Prostate gland (tissue), 2 donors: ENCODE measurements at places on chromosomes 1 and 21.

GRCh38 chr1:48758976-48759375 lies 17.7 kb downstream of the BEND5 start:
- H3K27me3 ChIP-seq = no peaks in the 10 kb centered on the region
- DNase-seq = no peak
- no peaks in the 10 kb centered on the region for H3K36me3 ChIP-seq

DNA sequence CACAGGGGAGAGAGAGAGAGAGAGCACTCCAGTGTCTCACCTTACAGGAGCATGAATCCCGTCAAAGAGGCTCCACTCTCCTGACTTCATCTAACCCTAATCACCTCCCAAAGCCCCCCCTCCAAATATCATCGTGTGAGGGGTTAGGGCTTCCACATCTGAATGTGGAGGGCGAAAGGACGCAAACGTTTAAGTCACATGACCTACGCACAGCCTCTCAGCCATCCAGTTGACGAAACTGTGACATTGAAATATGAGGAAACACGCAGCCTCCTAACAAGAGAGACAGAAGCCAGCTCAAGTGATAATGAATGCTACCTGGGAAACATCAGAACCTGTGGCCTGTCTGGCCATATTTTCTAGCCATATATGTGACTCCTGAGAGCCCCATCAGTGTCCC lies 63.7 kb downstream of the MATN1 start:
- H3K36me3 ChIP-seq = no peaks in the 10 kb centered on the region
- DNase-seq = no peak
- H3K4me3 ChIP-seq = no peak overlapping the region
- no peak overlapping the region for H3K27ac ChIP-seq

GRCh38 chr1:197471248-197471985 lies 203.4 kb downstream of the CRB1 start:
- DNase-seq = no peak
- no peak overlapping the region for H3K4me3 ChIP-seq
- no peak overlapping the region for H3K27ac ChIP-seq
- no peaks in the 10 kb centered on the region for H3K27me3 ChIP-seq
- no peaks in the 10 kb centered on the region for H3K36me3 ChIP-seq

GRCh38 chr1:201570886-201571624 lies 32.1 kb downstream of the NAV1 start:
- H3K36me3 ChIP-seq = no peaks in the 10 kb centered on the region
- no peak for DNase-seq
- H3K4me1 ChIP-seq = no peaks in the 10 kb centered on the region
- no peak overlapping the region for H3K4me3 ChIP-seq
- H3K27ac ChIP-seq = no peak overlapping the region

DNA sequence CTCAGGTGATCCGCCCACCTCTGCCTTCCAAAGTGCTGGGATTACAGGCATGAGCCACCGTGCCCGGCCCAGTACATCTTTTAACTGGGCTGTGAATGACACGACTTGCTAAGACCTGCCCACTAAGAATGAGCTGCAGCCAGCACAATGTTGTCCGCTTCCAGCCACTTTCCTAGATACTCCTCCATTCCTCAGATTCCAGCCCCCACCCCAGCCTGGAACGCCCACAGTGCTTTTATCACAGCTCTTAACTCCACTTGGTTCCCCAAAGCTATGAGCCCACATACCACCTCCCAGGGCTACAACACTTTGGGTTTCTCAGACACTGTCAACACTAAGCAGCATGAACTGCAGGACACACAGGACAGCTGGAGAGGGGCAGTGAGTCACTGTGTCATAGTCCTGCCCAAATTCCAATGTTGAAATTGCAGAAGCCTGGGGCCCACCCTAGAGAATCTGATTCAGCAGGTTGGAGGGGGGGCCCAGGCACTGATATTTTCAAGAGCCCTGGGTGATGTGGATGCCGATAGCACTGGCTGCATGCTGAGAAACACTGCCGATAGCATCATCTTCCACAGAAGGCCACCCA lies 58.0 kb downstream of the ACBD3 start:
- H3K27me3 ChIP-seq = no peaks in the 10 kb centered on the region
- H3K36me3 ChIP-seq = no peaks in the 10 kb centered on the region
- H3K27ac ChIP-seq = peak overlapping the region; percentile 77
- peak; percentile 56 for DNase-seq
- no peak overlapping the region for H3K4me3 ChIP-seq

DNA sequence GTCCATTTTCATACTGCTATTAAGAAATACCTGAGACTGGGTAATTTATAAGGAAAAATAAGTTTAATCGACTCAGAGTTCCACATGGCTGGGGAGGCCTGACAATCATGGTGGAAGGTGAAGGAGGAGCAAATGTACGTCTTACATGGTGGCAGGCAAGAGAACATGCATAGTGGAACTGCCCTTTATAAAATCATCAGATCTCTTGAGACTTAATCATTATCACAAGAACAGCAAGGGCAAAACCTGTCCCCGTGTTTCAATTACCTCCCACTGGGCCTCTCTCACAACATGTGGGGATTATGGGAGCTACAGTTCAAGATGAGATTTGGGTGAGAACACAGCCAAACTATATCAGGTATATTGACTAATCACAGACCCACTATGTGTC lies 370.2 kb upstream of the USP24 start:
- no peak overlapping the region for H3K27ac ChIP-seq
- H3K27me3 ChIP-seq = no peaks in the 10 kb centered on the region
- no peaks in the 10 kb centered on the region for H3K36me3 ChIP-seq

- peaks cover 12% of the 10 kb centered on the region for H3K36me3 ChIP-seq
- no peak overlapping the region for H3K27ac ChIP-seq
- H3K4me3 ChIP-seq = no peak overlapping the region
Measured at GRCh38 chr1:17661546-17662157, 93.5 kb upstream of the ACTL8 start.

DNA sequence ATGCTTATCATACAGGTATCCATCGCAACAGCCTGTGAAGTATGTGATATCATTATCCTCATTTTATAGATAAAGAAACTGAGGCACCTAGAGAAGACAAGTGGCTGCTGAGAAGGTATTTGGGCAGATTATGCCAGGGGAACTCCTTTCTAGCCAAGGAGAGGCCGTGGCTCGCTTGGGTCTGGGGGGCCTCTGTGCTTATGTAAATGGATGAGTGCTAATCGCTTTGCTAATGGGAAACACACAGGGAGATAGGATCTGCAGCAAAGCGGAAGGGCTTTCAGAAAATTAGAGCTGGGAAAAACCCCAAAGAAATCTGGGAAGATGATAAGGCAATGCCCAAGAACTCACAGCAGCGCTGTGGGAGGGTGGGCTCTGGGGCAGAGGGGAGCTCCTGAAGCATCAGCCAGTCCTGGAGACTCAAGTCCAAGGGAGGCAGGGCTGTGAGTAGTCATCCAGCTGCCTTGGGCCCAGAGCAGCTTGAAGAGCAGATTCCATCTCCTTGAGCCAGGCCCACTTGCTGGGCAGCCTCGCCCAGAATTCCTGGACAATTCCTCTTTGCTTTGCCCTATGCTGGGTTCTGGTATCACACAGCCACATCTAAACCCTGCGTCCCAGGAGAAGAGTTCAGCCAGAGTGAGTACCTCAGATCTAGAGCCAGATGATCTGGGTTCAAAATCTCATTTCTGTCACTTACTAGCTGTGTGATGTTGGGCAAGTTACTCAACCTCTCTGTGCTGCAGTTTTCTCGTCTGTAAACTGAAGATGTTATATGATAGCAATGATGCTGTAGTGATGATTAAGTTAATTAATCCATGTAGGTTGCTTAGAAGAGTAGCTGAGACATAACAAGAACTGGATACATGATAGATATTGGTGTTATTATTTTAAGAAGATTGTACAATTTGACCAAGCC lies 36.7 kb downstream of the FOXD2 start:
- H3K27me3 ChIP-seq = no peaks in the 10 kb centered on the region
- H3K4me3 ChIP-seq = no peak overlapping the region
- peaks cover 4% of the 10 kb centered on the region for H3K4me1 ChIP-seq
- no peaks in the 10 kb centered on the region for H3K36me3 ChIP-seq
- no peak for DNase-seq
- H3K27ac ChIP-seq = no peak overlapping the region

- no peak overlapping the region for H3K4me3 ChIP-seq
- H3K36me3 ChIP-seq = no peaks in the 10 kb centered on the region
- H3K4me1 ChIP-seq = peaks cover 9% of the 10 kb centered on the region
- no peak for DNase-seq
- H3K27me3 ChIP-seq = no peaks in the 10 kb centered on the region
Measured at GRCh38 chr1:228143480-228144192, 3.6 kb downstream of the GUK1 start.

GRCh38 chr1:25461849-25462248 lies 31.2 kb downstream of the MACO1 start:
- H3K27ac ChIP-seq = no peak overlapping the region
- no peaks in the 10 kb centered on the region for H3K27me3 ChIP-seq
- no peak for DNase-seq
- H3K4me1 ChIP-seq = peaks cover 8% of the 10 kb centered on the region
- no peak overlapping the region for H3K4me3 ChIP-seq

DNA sequence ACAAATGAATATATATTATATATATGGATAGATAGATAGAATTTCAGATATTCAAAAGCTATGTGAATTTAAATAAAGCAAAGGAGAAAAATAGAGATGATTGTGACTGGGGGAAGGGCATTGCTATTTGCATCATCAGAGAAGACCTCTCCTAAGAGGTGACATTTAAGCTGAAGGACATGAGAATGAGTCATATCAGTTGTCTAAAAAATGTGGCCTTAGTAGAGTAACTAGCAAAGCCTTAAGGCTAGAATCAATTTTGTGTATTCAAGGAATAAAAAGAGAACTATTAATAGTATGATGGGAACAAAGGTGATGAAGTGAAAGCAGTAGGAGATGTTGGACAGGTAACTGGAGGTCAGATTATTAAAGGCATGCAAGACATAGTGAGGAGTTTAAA lies 34.8 kb upstream of the SLC35F3 start:
- no peaks in the 10 kb centered on the region for H3K27me3 ChIP-seq
- H3K27ac ChIP-seq = no peak overlapping the region
- H3K4me1 ChIP-seq = no peaks in the 10 kb centered on the region
- H3K4me3 ChIP-seq = no peak overlapping the region
- no peak for DNase-seq

DNA sequence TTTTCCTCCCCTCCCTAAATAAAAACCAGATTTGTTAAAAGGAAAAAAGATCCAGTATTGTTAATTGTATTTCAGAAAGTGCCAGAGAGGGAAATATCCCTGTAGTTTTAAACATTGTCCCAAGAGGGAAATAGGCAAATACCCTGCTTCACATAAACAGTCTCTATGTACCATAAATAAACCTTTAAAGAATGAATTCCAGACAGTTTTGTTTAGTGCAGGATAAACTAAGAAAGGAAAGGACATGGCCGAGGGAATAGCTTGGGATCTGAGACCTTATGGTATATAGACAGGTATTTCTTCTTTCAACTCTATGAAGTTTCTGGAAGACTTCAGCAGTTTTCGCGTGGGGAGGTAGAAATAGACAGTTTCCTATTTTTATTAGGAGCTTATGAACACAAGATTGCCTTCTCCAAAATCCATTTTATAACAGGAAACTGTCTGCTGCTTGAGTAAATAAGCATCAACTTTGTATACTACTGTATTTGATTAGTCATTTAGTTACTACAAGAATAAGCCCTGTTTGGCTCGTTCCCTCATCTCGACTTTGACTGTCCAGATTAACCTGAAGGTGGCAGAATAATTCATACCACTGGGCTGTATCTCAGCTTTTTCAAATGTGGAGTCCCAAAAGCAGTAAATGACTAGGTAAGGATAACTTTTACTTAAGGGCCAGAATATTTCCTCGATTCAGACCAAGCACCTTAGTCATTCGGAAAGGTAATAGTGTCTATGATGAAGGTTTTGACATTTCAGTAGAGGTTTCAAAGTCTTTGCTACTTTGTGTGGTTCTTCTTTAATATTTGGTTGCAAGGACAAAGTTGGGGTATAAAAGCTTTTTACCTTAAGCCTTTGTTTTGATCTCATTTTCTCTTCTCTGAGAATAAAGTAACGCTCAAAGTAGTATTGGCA lies 177.5 kb downstream of the VPS13D start:
- no peaks in the 10 kb centered on the region for H3K36me3 ChIP-seq
- H3K27me3 ChIP-seq = no peaks in the 10 kb centered on the region
- DNase-seq = peak; percentile 71
- peaks cover 12% of the 10 kb centered on the region for H3K4me1 ChIP-seq
- H3K27ac ChIP-seq = peak overlapping the region; percentile 74

DNA sequence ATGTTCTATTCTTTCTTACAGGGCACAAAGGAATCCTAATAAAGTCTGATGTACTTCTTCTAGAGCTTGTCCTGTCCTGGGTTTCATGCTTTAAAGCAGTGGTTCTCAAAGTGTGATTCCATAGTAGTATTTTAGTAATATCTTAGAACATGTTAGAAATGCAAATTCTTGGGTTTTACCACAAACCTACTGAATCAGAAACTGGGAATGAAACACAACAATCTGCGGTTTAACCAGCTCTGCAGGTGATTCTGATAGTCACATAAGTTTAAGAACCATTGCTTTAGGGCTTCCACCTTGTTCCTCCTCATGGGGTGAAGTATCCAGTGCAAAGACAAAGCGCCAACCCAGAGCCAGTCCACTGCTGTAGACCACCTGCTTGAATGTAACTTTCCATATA lies 41.1 kb downstream of the NGF start:
- H3K4me1 ChIP-seq = no peaks in the 10 kb centered on the region
- no peaks in the 10 kb centered on the region for H3K27me3 ChIP-seq
- no peak overlapping the region for H3K4me3 ChIP-seq
- no peaks in the 10 kb centered on the region for H3K36me3 ChIP-seq

DNA sequence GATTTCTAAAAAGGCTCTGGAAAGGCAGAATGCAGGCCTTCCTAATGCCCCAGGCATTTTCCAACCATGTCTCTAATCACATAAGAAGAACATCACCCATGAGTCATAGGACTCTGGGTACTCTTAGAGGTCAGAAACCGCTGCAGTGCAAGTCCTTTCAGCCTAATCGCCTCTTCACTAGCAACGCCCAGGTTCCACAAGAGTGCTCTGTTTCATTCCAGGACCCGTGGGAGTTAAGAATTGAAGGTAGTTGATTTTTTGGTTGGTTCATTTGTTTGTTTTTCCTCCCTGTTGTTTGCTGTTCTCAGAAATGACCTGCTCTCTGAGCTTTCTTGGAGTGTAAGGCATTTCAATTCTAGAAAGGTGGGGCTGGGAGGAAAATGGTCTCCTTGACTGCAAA lies 123.2 kb downstream of the NR5A2 start:
- no peak for DNase-seq
- H3K36me3 ChIP-seq = no peaks in the 10 kb centered on the region
- no peaks in the 10 kb centered on the region for H3K4me1 ChIP-seq
- H3K27me3 ChIP-seq = no peaks in the 10 kb centered on the region
- no peak overlapping the region for H3K4me3 ChIP-seq
- H3K27ac ChIP-seq = no peak overlapping the region

DNA sequence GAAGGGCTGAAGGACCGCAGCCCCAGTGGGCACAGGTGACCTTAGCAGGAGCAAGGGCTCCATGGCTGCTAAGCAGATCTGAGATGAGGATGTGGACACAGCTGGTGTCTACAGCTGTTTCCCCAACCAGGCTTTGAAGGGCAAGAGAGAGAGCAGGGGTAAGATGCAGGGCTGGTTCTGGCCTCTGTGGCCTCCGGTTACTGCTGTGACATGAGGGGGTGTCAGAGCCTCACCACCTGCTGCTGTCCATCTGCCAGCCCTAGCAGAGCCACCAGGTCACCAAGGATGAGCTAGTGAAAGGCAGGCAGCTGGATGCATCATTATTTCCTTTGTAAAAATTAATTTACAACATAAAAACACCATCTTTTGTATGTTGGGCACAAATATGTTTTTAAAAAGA lies 33.4 kb downstream of the OBSCN start:
- no peak for DNase-seq
- no peaks in the 10 kb centered on the region for H3K36me3 ChIP-seq
- no peak overlapping the region for H3K27ac ChIP-seq

GRCh38 chr1:184025242-184025675 lies 12.3 kb downstream of the COLGALT2 start:
- H3K27ac ChIP-seq = no peak overlapping the region
- peak; percentile 62 for DNase-seq
- H3K4me3 ChIP-seq = no peak overlapping the region
- no peaks in the 10 kb centered on the region for H3K36me3 ChIP-seq
